NCI-H2081 treated with DMSO at 0.1 percent for 48 hours (cell line): ENCODE measurements at places on chromosomes 7 and 10.

DNA sequence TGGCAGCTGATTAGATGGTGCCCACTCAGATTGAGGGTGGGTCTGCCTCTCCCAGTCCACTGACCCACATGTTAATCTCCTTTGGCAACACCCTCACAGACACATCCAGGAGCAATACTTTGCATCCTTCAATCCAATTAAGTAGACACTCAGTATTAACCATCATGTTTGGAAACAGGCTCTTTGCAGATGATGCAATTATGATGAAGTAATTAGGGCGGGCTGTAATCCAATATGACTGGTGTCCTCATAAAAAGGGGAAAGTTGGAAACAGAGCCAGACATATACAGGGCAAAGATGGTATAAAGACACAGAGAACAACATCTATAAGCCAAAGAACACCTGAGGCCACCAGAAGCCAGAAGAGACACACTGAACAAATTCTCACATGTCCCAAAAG, 658.6 kb downstream of the CCSER2 start:
- no peak for DNase-seq

DNA sequence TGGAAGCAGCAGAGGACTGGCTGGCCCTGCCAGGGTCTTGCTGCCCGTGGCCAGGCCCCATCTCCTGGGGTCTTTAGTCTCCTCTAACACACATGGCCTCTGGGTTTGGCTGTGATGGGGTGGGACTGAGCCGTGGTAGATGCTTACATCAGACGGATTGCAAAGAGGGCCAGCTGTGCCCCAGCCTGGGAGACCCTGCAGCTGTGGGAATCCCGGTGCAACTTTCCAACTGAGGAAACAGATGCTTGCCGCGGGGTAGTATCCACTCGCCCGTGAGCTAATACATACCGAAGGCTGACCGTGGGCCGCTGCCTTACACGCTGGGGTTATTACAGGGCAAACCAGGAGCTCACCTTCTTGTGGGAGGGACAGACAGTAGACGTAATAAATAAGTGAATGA, 24.1 kb upstream of the SH2B2 start:
- DNase-seq: no peak

DNA sequence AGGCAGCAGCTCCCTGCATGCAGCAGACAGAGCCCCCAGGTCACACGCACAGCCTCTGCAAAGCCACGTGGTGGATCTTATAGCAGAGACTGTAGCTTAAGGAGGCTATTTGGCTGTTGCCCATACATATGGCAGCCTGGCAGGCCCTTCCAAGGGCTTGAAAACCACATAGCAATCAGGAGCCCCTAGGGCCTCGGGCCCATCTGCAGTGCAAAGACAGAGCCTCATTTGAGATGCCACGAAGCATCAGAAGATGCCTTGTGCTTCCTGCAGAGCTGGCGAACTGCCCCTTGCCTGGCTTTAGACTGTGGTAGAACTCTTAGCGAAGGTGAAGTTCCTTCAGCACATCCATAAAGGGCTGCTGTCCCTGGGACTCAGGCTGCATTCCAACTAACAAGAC, 309.9 kb downstream of the GRID1 start:
- no peak for DNase-seq

DNA sequence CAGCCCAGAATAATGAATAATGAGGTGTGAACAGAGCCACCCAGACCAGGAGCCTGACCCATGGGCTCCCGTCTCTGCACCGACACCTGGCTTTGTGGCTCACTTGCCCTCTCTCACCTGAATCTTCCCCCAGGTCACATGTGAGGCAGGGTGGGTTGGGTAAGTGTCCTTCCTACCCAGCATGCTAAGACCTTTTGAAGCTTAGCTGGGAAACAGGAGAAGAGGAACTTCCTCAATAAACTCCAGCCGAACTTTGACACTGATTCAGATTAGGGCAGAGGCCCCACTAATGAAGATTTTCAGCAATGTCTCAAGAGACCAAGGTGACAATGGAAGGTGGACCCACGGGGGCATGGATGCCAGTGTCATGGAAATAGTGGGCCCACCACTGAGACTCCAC, 46.6 kb upstream of the AQP1 start:
- DNase-seq: no peak

DNA sequence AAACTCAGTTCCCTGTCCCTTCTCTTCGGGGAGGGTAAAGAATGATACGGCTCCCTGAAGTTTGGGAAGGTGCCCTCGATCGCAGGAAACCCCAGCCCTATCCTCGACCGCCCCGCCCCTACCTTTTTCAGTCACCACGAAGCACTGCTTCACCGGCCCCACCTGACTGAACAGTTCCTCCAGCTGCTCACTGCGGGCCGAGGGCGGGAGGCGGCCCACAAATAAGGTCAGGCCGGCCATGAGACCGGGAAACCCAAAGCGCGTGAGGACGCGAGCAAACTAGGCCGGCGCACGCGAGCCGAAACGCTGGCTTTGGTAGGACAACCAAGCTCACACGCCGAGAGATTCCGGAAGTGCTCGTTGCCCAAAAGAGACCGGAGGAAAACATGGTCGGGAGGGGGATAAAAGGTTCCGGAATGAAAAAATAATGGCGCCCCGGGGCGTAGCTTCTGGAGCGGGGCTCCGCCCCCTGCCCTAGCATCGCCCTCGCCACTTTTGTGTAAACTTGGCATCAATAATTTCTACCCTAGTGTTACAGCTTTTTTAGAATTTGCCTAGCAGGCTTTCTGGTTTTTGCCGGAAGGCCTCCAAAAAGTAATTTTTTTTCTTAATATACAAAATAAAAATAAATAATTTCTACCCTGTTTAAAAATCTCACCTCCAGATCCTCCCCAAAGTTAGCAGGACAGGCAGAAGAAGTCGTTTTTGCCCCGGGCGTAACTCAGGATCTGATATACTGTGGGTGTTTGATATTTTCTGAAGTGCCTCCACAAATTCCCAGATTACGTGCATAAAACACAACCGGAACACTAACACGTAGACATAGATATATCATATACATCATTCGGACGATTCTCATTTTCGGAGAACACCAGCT, at the start of gene RBM28:
Gene RBM28 (minus strand): TSS at position 355 of the 877 bp plus-strand sequence. CDS start 115 bp downstream, at position 240.
- peak; percentile 75 for DNase-seq

DNA sequence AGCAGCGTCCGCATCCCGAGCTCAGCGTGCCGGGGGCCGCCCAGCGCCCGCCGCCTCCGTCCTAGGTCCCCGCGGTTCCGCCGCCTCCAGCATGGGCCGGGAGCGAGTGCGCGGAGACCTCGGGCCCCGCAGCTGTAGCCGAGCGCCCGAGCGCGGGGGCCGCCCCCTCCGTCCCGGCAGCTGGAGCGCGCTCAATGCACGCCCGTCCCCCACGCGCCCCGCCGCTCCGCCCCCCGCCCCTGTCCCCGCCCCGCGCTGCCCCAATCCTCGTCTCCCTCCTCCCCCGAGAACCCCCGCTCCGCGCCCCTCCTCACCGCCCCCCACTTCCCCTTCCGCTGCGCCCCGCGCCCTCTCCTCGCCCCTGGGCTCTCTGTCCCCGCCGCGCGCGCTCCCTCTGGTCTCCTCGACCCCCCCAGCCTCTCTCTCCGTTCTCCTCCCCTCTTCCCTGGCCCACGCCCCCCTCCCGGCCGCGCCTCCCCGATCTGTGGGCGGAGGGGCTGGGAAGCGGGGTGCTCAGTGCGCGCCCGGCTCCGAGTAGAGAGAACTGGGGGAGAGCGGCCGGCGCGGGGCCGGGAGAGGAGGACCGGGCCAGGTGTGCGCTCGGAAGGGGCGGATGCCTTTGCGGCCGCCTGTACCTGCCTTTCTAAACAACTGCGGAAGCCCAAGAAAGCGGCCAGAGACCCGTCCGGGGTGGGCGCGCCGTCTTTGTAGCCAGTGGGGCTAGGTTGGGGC, at the start of gene VIPR2:
Gene VIPR2 (minus strand): TSS at position 110 of the 732 bp plus-strand sequence. CDS start 96 bp downstream, at position 14.
- no peak for DNase-seq

GRCh38 chr10:5871596-5871995, 18.1 kb downstream of the ANKRD16 start:
- no peak for DNase-seq

- no peak for DNase-seq
These were observed 5.2 kb downstream of the DUSP5 start for GRCh38 chr10:110502851-110503301.

- DNase-seq: no peak
These were observed 33.2 kb downstream of the BLVRA start for GRCh38 chr7:43791665-43792064.

GRCh38 chr7:112997831-112998230, 88.8 kb downstream of the GPR85 start:
- no peak for DNase-seq

GRCh38 chr7:98211221-98211675, at the start of gene BHLHA15:
Gene BHLHA15 (plus strand): TSS chr7:98211439. CDS start chr7:98212310, 871 bp downstream.
- DNase-seq: no peak

GRCh38 chr10:72333112-72334015, 21.4 kb downstream of the DNAJB12 start:
- DNase-seq: no peak

GRCh38 chr10:20890491-20891337, 6.4 kb downstream of the NEBL start:
- no peak for DNase-seq

DNA sequence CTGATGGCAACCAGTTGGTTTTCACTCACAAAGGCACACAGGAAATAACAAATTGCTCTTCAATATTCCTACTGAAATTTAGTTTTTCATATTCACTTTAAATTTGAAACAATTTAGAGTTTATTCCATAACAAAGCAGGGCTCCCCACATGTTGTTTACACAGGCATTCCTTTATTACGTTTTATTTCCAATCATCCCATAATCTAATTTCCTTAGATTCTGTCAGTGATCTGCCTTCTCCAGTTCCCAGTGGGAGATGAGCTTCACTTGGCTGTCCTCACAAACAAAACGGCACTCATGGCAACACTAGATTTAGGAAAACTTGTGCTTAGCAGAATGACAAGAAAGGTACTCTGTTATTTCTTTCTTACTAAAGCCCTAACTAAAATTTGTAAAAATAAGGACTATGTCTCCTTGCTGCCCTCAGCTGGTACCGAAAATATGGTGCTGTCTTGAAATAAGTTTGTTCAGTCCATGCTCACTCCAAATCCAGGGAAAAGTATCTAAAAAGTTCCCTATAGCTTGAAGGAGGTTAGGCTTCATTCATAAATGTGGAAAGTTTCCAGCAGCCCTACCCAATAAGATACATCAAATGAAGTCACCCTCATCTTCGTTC, 23.0 kb downstream of the PHYH start:
- DNase-seq: no peak

- DNase-seq: peak; percentile 34
These were observed 1262.0 kb downstream of the TYW1 start for GRCh38 chr7:68258609-68259008.

DNA sequence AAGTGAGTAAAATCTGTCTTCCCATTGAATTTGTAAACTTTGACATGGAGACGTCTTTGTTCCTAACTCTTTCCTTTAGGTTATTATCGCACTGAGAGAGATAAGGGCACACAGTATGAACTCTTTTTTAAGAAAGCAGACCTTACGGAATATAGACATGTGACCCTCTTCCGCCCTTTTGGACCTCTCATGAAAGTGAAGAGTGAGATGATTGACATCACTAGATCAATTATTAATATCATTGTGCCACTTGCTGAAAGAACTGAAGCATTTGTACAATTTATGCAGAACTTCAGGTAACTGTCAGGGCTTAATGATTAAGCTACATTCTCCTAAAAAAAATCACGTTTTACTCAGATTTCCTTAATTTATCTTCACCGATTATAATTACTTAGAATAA, 20.4 kb downstream of the CSGALNACT2 start:
- DNase-seq: no peak

GRCh38 chr7:80140388-80140787, 5.8 kb downstream of the GNAI1 start:
- DNase-seq: no peak

DNA sequence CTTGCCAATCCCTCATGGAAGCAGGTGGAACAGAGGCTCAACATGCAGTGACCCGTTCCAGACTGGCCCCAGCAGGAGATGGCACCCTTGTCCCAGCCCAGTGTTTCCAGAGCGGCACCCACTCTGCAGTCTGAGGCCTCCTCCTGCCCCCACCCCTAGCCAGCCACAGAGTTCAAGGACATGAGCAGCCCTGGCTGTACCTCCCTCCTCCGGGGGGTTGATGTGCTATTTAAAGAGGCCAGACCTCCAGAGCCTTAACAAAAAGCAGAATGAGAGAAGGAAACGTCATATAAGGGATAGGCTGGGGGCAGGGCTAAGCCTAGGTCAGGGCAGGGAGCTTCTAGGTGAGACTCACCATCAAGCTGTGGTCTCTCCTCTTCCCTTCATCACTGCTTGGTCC, 115.7 kb upstream of the NANOS1 start:
- DNase-seq: no peak

GRCh38 chr10:108615576-108616320, 1307.6 kb downstream of the XPNPEP1 start:
- no peak for DNase-seq

GRCh38 chr10:26806557-26806956, 54.2 kb downstream of the ABI1 start:
- no peak for DNase-seq

GRCh38 chr7:19969859-19970493, 196.6 kb upstream of the TMEM196 start:
- no peak for DNase-seq

DNA sequence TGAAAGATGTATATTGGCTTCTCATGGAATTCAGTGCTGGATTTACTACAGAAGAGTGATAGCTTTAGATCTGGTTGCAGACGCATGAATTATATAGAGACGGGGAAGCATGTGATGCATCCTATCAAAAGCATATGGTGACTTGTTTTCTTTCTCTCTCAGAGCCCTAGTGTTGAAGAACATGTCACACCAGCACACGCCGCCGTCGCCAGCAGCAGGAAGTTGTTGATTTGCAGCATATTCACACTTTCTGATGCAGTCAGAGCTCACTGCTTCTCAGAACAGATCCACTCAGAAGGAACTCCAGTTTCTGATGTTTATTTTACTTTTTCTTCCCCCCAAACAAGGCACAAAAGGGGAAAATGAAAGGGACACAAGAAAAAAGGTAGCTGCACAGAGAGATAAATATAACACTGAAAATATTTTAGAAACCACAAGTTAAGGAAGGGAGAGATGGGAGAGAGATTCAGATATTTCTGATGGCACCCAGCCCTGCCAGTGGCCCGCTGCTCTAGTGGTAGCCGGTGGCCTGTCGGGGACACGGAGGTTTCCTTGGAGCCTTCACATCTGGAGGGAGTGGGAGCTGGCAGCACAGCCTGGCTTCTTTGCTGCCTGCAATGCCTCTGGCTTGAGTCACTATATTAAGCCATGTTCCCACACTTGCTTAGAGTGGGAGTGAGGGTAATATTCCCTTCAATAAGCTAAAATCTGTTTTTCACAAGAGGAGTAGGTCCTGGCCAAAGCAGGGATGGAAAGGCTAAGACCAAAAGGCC, 123.2 kb downstream of the NRP1 start:
- DNase-seq: no peak
